ENCODE measurements at places on chromosomes 5 and 9.
A peak's percentile ranks its signal among the peaks of the same experiment; 100 is the strongest.

GRCh38 chr9:16505199-16505598 is 365.3 kb downstream of the BNC2 start:
- peak; percentile 80 for DNase-seq

DNA sequence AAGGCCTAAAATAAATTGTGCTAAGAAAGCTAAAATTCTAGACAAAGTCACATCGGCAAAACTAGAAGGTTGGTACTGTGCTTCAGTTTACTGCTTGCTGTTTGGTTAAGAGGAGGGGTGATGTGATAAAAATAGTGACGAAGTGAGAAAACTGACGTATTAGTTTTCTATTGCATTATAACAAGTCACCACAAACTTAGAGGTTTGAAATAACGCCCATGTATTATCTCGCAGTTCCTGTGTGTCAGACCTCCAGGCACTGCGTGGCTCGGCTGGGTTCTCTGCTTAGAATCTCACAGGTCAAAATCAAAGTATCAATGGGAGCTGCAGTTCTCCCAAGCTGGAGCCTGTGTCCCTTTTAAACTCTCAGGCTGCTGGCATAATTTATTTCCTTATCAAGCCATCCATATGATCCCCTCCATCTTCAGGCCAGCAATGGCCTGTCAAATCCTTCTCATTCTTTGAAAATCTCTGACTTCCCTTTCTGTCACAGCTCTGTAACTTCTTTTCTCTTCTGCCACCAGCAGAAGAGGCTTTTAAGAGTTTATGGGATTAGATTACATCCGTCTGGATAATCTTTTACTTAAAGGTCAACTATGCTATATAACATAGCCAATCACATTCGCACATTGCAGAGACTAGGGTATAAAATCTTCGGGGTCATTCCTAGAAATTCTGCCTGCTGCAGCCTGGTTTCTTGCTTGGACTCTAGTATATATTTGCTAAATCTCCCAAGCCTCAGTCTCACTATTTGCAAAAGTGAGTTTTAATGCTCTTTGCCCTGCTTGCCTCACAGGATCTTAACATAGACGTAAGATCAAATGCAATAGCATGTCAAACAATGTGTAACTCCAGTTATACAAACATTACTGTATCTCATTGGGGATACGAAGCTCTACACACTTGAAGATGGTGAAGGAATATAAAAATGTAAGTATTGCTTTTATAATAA is 104.0 kb upstream of the CDKN2B start:
- DNase-seq: no peak

DNA sequence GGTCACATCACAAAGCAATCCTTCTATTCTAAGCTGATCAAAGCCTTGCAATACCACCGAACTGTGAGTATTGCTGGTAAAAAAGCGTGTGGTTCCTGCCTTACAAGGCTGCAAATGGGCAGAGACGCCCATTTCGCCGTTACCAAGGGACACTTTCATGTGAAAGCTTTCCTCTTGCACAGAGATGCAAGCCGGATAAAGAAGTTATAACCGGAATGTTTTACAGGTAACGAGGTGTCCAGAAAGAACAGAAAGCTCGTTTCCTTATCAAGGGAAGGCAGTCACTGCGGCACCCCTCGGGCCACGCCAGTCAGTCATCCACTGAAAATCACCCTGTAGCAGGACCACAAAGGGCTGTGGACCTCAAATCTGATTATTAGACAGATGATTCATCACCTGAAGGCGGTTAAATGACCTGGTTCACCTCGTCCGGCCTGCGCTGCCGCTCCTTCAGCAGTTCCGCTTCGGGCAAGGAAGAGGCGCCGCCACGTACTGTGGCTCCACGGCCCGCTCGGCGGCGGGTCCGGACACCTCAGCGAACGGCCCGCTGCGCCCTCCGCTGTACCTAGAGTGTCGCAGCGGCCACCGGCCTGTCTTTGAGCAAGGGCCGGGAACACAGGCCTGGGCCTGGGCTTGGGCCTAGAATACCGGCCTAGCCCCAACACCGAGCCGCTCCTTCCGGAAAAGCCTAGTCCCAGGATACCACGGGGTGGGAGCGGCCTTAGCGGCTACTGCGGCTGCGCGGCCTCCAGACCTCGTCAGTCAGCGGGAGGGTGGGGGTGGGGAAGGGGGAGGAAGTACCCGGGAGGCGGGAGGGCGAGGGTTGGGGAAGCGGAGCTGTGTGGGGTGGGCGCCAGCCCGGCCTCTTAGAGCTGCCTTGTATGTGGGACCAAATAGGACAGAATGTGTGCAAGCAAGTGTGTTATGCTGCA is at the start of gene KLHL9:
Gene KLHL9, minus strand, starts transcription at position 704 of the 932 bp plus-strand sequence. Its CDS starts 545 bp downstream, at position 159.
- DNase-seq: peak; percentile 93

GRCh38 chr9:69674716-69675438 is 2.7 kb upstream of the APBA1 start:
- DNase-seq: peak; percentile 93

- DNase-seq: no peak
Observed at GRCh38 chr9:101639785-101640665, 45.3 kb upstream of the PPP3R2 start.

DNA sequence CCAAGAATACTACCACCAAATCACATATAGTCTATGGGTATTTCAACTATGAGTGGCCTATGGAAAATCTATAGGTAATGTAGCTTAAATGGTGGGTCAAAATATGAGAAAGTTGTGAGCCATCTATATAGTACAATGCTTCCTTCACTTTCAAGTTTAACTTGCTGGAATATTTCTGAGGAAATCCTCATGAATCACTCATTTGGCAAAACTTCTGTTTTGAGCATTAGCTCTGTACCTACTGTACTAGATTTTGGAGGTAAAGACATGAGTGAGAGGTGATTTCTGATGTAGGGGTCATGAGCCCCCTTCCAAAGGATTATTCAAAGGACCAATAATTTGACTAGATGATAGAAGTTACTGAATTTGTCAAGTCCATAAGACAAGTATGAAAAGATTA is 80.6 kb upstream of the DAB2 start:
- no peak for DNase-seq

Data from fibroblast of skin of back (primary cell).